ENCODE measurements at places on chromosomes 3 and 15.

DNA sequence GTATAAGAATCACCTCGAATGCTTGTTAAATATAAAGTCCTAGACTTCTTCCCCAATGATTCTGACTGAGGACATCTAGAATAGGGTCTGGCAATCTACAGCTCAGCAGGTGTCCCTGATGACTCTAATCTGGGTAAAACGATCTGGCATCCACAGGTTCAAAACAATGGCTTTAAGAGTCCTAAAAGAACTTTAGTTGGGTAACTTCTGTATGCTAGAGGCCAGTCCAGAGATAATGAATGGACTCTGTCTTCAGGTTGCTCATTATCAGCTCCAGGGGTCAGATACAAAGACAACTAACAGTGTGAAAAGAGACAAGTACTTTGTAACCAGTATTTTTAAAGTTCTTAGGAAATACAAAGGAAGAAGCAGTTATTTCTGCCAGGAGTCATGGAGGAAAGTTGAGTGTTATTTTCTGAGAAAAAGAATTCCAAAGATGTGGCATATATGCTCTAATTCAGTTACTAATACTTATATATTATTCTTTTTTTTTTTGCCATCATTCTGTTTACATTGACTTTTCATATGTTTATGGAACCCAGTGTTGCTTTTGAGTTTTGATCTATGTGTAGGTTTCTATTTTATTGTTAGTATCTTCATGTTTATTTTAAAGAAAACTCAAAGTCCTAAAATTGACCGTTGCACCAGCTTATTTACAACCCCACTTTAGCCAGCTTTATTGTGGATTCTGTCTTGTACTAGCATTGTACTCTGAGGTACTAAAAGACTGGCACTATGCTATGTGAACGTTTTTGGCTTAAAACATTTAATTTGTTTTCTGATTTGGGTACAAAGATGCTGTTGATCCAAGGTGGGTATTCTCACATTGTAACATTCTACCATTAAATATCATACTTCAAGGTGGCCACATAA lies 3.1 kb upstream of the GPR15 start:
- no peak for DNase-seq
- no peaks in the 10 kb centered on the region for H3K36me3 ChIP-seq
- H3K27ac ChIP-seq = no peak overlapping the region
- H3K4me3 ChIP-seq = no peak overlapping the region

DNA sequence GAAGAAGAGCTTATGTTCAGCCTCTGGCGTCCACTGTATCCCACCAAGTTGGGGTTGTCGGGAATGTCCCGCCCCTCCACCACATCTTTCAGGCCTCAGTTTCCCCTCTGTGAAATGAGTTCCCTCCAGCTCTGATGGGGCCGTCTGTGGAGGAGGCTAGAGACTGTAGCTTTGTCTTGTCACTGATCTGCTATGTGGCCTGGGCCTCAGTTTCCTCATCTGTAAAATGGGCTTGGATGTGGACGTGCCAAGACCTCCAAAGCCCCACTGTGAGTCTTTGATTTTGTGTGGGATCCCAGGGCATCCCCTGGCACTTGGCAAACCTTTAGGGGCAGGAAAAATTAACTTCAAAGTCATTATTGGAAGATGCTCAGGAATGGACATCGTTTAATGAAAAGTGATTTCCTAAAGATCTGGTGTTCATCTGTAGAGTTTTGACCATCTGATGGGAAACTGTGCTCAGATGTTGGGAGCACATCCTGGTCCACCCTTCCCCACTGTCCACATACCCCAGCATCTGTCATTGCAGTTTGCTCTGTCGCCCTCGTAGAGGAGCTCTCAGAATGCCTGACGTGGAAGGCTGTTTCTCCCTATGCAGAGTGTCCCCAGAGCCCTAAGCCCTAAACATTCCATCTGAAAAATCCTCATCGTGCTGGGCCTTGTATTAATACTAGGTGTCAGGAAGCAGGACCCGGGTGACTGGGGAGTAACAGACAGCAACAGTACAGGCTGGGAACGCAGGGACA lies 28.5 kb downstream of the SLC6A6 start:
- no peaks in the 10 kb centered on the region for H3K36me3 ChIP-seq
- H3K4me3 ChIP-seq = no peak overlapping the region
- peaks cover 49% of the 10 kb centered on the region for H3K4me1 ChIP-seq
- no peaks in the 10 kb centered on the region for H3K27me3 ChIP-seq
- no peak for DNase-seq

DNA sequence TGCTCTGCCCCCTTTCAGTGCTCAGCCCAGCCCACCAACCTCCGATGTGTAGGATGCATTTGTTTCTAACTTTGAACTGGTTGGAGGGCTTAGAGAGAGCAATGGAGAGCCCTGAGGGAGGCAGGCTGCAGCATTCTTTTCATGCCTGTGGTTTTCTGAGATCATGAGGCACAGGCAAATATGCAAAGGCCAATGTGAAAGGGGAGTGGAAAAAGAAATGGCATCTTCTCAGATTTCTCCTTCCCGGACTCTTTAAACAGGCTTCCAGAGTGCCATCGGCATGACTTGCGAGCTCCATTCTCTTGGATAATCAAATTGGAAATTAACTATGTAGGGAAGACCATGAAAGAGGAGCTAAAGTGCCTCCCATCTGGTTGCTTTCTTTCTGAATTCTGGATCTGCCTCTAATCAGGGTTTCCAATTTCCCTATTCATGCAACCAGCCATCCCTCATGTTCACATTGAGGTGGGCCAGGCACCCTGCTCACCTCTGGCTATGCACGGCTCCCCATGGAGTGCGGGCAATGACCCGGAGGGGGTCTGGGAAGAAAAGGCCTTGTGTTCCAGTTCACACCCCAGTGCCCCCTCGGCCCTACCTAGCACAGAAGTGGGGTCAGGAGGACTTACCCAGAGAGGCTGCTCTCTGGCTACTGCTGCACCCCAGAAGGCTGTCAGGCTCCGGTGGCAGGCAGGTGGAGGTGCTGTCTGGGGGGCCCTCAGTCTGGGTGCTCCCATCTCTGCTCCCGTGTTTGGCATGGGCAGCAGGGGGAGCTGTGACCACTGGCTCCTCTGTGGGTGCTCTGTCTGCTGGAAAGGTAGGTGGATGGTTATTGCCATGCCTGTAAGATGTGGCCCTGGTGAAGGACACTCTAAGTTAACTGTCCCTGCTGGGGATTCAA lies 16.1 kb downstream of the AMOTL2 start:
- peak overlapping the region; percentile 82 for H3K27ac ChIP-seq
- H3K4me1 ChIP-seq = peaks cover 35% of the 10 kb centered on the region
- peak; percentile 22 for DNase-seq

GRCh38 chr3:188268336-188268735 lies 114.4 kb downstream of the LPP start:
- H3K27ac ChIP-seq = peak overlapping the region; percentile 50
- H3K36me3 ChIP-seq = no peaks in the 10 kb centered on the region
- no peak overlapping the region for H3K4me3 ChIP-seq

DNA sequence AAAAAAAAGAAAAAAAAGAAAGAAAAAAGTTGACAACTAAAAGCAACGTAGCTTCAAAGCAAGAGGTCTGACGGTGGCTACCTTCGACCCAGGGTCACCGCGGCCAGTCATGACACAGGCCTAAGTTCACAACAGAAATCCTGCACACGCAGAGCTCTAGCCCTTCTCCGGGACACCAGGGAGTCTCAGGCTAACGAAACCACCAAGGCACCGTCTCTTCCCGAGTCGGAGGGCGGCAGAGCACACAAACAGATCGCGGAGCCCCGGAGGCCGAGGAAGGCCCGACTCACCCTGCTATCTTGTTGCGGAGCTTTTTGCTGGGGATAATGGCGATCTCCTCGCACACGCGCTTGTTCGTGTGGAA lies 584 bp downstream of the RPS17 start:
- DNase-seq = no peak
- H3K27me3 ChIP-seq = no peaks in the 10 kb centered on the region
- H3K36me3 ChIP-seq = peaks cover 52% of the 10 kb centered on the region
- peak overlapping the region; percentile 86 for H3K4me3 ChIP-seq
- H3K27ac ChIP-seq = peak overlapping the region; percentile 98
- H3K4me1 ChIP-seq = peaks cover 43% of the 10 kb centered on the region

DNA sequence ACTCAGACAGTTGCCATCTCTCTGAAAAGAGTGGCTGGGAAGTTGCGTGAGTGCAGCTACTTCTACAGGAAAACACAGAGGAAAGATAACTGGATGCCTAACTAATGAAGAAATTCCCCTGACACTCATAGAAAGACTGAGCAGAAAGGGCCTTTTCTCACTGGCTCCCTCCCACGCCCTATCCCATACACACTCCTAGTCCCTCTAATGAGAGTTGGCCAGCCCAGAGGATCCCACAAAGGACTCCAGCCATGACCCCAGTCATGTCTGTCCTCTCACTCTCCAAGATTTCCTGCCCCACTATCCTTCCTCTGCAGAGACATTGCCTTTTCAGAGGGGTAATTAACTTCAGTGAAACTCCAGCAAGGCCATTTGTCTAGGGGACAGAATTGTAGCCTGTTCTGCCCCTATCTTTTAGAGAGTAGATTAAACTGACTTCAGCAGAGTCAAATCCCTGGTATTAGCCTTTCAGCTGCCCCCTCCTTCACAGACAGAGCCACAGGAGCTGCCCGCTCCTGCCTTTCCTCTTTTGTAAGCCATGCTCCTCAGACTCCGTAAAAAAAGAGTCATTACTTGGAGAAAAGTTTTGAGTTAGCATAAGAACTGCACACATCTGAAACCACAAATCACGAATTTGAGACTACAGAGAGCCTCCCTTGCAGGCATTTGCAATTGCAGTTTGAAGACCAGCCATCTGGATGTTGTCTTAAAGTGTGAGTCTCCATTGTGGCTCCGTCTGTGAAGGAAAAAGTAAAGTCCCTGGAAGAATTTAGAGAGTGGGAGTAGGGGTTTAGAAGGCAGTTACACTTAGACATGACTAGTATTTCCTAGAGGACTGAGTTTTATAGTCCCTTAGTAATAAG lies 129.1 kb upstream of the SEMA6D start:
- peaks cover 23% of the 10 kb centered on the region for H3K4me1 ChIP-seq
- 0 out of 2 replicates have a peak overlapping the region, but pooled peaks have one; percentile 17 for H3K27ac ChIP-seq

GRCh38 chr15:85582131-85583079 lies 202.0 kb downstream of the AKAP13 start:
- peaks cover 20% of the 10 kb centered on the region for H3K4me1 ChIP-seq
- DNase-seq = no peak
- no peaks in the 10 kb centered on the region for H3K27me3 ChIP-seq
- H3K4me3 ChIP-seq = no peak overlapping the region
- H3K36me3 ChIP-seq = peaks cover 22% of the 10 kb centered on the region

DNA sequence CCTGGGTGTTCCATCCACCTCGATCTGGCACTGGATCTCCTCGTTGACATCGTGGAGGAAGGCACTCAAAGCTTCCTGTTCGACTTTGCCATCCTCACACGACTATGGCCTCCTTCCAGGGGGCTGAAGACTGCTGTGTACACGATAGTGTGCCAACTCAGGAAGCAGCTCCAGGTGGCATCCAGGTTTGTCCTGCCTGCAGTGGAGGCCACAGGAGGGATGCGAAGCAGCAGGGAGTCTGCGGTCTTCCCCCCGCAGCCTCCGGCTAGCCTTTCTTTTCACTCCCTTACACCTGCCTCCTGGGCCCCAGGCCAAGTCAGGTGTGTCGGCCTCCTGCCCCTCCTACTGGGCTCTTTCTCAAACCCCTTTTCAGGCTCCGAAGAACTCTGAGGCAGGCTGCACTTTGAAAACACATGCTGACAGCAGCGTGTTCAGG lies 32.2 kb downstream of the SYNM start:
- H3K4me3 ChIP-seq = no peak overlapping the region
- H3K36me3 ChIP-seq = peaks cover 18% of the 10 kb centered on the region
- peaks cover 35% of the 10 kb centered on the region for H3K4me1 ChIP-seq
- H3K27me3 ChIP-seq = no peaks in the 10 kb centered on the region
- no peak for DNase-seq
- no peak overlapping the region for H3K27ac ChIP-seq

GRCh38 chr15:88976656-88977055 lies 63.5 kb upstream of the MFGE8 start:
- no peak overlapping the region for H3K4me3 ChIP-seq
- peaks cover 4% of the 10 kb centered on the region for H3K27me3 ChIP-seq
- DNase-seq = no peak

DNA sequence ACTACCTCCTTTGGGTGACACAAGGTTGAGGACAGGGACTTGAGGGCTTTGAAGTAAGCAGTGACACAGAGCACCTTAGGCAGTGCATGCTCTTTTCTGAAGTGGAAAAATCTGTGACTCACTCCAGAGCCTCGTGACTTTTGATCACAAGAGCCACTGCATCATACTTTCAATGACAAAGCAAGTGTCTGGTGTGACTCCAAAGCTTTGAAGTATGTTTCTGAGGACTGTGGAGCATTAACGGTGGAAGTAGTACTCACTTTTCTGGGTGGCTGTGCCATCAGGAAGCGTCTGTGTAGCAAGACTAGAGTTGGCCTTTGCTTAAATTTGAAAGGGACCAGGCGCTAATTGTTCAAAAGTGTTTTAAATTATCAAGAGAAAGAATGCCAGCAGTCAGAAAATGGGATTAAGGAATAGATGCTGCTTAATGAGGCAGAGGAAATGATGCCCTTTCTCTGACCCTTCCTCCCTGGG lies 210.7 kb upstream of the TRIM42 start:
- no peak for DNase-seq
- H3K36me3 ChIP-seq = no peaks in the 10 kb centered on the region

DNA sequence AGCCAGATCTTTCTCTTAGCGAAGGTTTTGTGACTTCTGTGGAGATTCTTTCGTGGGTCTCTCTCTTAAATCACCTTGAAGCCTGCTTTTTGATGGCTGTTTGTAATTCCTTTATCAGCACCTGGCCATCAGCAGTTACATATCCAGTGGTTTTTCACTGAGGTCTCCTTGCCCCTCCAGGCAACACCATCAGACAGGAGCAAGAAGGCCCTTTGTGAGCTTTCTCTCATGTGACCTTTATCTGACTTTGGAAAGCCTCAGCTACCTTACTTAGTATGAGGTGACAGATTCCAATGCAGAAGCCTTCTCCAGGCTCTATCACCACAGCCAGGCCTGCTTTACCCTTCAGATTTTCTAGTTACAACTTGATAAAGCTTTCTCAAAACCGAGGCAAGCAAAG lies 30.0 kb upstream of the P3H2 start:
- no peak overlapping the region for H3K27ac ChIP-seq
- DNase-seq = no peak
- peaks cover 26% of the 10 kb centered on the region for H3K36me3 ChIP-seq
- peaks cover 3% of the 10 kb centered on the region for H3K27me3 ChIP-seq

GRCh38 chr3:51944451-51945021 lies 2.4 kb downstream of the PARP3 start:
- H3K4me3 ChIP-seq = no peak overlapping the region
- H3K27me3 ChIP-seq = peaks cover 9% of the 10 kb centered on the region

- H3K36me3 ChIP-seq = peaks cover 12% of the 10 kb centered on the region
- no peak for DNase-seq
- H3K4me3 ChIP-seq = no peak overlapping the region
Observed at GRCh38 chr3:122322095-122323075, 2.7 kb upstream of the CSTA start.

- H3K4me1 ChIP-seq = peaks cover 7% of the 10 kb centered on the region
- no peak overlapping the region for H3K4me3 ChIP-seq
- H3K27ac ChIP-seq = peak overlapping the region; percentile 7
- DNase-seq = no peak
- no peaks in the 10 kb centered on the region for H3K36me3 ChIP-seq
Observed at GRCh38 chr15:37880009-37880834, 54.2 kb upstream of the TMCO5A start.

- no peak overlapping the region for H3K27ac ChIP-seq
- H3K4me1 ChIP-seq = peaks cover 92% of the 10 kb centered on the region
- H3K4me3 ChIP-seq = no peak overlapping the region
- H3K36me3 ChIP-seq = no peaks in the 10 kb centered on the region
- H3K27me3 ChIP-seq = peaks cover 100% of the 10 kb centered on the region
- DNase-seq = no peak
Observed at GRCh38 chr3:147403511-147403910, 2.8 kb downstream of the ZIC4 start.

GRCh38 chr15:49750553-49750952 lies 129.7 kb downstream of the DTWD1 start:
- no peak overlapping the region for H3K4me3 ChIP-seq
- no peaks in the 10 kb centered on the region for H3K4me1 ChIP-seq
